ENCODE measurements at places on chromosomes 16 and 17.

DNA sequence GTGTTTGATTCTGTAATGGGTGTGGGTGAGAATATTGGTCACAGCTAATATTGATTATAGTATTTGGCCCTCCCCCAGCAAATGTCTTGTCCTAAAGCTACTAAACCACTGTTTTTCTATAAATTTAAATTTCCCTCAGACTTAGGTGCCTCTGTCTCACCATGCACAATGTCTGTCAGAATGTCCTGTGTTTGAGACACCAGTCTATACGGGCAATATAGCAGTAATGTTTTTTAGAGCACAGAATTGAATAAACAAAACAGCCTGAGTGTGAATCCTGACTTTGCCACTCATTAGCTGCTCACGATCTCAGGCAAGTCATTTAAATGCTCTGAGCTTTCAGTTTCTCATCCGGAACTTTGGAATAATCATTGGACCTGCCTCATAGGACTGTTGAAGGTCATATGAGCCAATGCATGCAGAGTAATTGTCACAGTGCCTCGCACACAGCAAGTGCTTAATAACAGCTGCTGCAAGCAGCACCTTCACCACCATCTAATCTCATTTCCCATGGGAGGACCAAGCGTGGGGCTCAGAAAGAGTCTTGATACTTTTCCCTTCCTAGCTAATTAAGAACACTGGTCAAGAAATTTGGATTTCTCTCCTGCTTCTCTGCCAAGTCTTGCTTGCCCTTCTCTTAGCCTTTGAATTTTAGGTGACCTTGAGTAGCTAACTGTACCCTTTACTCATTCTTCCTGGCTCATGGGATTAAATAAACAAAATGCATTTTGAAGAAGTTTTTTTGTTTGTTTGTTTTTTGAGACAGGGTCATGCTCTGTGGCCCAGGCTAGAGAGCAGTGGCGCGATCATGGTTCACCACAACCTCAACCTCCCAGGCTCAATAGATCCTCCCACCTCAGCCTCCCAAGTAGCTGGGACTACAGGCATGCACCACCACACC is 9.8 kb downstream of the HLF start:
- no peak for DNase-seq

- no peak for DNase-seq
Measured at GRCh38 chr17:49365667-49366066, 3.6 kb upstream of the ZNF652 start.

DNA sequence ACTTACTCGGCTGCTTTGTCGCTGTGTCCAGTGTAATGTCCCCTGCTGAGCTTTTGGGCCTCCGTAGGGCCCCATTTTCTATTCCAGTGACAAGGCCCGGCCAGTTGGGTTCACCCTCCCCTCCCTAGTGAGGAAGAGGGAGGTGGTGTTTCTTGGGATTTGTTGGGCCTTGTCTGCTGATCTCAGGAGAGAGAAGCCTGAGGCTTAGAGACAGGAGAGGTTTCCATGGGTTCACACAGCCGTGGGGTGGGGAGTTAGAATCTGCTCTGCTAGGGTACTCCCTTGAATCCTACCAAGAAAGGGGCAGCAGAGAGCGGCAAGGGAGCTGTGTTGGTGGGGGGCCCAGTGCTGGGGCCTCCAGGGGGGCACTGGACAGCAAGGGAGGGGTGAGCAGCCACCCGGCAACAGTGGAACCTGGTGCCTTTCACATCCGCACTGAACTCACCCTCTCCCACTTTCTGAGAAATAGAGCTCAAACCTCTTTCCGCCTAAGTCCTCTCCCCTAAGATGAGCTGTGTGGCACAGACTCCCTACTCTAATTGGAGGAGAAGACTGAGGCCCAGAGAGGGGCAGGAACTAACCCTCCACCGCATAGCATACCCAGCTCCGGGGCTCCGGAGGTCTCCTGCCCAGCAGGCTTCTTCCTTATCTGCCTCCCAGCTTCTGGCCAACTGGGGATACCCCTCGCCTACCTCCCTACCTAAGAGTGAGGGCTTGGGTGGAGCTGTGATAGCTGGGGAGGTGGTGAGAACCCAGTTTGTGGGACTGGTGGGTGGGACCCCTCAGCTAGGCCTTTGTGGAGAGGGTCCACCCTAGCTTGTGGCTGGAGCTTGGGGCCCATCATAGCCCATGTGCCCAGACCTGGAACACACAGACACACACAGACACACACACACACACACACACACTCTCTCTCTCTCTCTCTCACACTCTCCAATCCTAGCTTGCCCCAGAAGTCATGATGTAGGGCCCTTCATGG is 6.8 kb downstream of the TBKBP1 start:
- DNase-seq = no peak

DNA sequence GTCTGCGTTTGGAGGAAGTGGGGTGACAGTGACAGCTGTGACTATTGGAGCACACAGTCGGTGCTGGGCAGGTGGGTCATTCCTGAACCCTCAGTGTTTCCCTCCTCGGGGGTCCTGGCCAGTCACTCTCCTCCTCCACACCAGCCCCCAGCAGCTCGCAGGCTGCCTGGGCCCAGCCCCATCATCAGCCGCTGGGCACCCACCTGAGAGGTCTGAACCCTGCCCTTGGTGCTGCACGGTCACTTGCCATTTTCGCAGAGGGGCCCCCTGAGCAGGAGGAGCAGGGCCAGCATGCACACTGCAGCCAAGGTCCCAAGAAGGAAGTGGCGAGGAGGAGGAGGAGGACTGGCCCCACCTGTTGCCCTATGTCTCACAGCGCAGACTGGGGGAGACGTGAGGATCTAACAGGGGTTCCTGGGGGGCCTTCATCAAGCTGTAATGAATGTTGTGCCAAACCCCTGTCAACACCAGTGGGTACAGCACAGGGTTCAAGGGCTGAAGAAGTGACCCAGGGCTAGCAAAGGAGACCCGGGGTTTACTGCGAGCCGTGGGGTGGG is 23.0 kb downstream of the JPH3 start:
- DNase-seq = no peak

- DNase-seq = no peak
Measured at GRCh38 chr17:77498091-77498741, 357.4 kb downstream of the SEC14L1 start.

- no peak for DNase-seq
Measured at GRCh38 chr17:81118308-81119221, 46.7 kb upstream of the PVALEF start.
